ENCODE measurements at places on chromosomes 13 and 19. TPM values are rescaled to one million over a fixed set of nuclear protein-coding genes. Genes with fewer than 3 reads are reported as not detected.
A peak's percentile ranks its signal among the peaks of the same experiment; 100 is the strongest.

GRCh38 chr13:78620936-78621470, 17.7 kb upstream of the POU4F1 start:
- no peak for DNase-seq

DNA sequence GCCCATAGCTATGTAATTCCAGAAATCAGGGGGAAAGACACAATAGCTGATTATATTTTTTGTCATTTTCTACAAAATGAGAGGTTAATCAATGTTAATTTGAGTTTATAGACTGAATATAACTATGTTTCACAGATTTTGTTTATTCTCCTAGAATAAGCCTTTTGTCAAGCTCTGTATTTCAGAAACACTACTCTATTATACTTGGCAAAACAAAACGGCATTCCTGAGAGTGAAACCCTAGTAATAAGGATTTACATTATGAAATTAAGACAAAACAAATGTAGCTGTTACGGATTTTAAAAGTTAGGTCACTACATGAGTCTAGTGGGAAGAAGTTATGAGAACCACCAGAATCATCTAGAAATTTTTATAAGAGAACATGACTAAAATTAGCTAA, 334.2 kb downstream of the KLF12 start:
- no peak for DNase-seq

- DNase-seq = no peak
Observed at GRCh38 chr13:30159446-30159839, 147.9 kb downstream of the KATNAL1 start.

DNA sequence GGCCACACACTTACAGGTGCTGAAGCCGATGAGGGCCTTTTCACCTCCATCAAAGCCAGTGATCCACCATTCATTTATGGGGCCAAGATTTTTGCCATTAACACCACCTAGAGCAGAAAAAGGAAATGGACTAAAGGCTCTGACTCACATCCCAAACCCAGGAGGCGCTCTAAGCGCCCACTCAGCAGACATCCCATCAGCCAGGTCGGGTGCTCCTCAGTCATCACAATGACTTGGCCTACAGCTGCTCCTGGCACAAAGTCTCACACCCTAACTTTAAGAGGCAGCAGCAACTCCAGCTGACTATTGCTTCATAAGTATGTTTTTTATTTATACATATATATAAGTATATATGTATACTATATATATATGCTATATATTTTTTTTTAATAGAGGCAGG, 36.1 kb upstream of the EIF3G start:
- no peak for DNase-seq

- DNase-seq = no peak
Observed at GRCh38 chr19:14072535-14073260, at the start of gene MISP3. MISP3 (plus strand) TSS chr19:14072786; CDS start chr19:14073310, 524 bp downstream.

DNA sequence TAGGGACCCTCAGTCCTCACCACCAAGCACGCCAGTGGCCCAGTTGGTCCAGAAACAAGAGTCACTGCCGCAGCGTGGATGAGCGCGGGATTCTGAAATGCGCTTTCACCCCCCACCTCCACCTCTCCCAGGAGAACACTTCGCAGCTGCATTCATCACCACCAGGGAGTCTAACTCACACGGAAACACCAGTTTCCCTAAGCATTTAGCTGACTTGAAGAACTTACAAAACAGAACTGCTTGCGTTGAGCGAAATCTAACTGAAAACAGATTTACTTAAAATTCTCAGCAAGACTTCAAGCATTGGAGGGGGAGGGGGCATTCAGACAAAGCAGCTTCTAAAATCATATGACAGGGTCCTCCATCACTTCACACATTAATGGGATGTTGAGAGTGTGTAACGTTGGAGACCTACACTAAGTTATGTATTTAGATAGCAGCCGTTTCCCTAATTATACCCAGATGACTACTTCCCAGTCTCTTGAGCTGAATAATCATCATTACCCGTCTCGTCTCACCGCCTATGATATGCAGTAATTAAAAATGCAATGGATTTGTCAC, 258.2 kb upstream of the IRS2 start:
- peak; percentile 32 for DNase-seq

GRCh38 chr13:52012512-52012836, 276 bp downstream of the ALG11 start:
- DNase-seq = no peak

DNA sequence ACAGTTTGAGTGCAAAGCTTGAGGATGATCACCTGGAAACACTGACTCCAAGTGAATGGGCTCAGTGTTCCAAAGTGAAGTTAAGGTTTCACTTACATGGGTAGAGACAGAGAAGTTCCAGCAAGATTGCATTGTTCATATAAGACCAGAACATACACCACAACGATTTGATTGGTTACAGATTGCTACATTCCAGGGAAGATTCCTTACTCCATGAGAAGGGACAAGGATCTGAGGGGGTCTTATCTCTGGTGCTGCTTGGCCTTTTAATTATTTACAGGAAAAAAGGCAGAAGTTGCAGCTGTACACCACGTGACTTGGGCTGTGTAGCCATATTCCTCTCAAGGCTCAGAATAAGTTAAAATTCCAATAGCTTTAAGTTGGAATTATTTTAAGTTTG, 12.3 kb downstream of the WDFY2 start:
- DNase-seq = no peak

DNA sequence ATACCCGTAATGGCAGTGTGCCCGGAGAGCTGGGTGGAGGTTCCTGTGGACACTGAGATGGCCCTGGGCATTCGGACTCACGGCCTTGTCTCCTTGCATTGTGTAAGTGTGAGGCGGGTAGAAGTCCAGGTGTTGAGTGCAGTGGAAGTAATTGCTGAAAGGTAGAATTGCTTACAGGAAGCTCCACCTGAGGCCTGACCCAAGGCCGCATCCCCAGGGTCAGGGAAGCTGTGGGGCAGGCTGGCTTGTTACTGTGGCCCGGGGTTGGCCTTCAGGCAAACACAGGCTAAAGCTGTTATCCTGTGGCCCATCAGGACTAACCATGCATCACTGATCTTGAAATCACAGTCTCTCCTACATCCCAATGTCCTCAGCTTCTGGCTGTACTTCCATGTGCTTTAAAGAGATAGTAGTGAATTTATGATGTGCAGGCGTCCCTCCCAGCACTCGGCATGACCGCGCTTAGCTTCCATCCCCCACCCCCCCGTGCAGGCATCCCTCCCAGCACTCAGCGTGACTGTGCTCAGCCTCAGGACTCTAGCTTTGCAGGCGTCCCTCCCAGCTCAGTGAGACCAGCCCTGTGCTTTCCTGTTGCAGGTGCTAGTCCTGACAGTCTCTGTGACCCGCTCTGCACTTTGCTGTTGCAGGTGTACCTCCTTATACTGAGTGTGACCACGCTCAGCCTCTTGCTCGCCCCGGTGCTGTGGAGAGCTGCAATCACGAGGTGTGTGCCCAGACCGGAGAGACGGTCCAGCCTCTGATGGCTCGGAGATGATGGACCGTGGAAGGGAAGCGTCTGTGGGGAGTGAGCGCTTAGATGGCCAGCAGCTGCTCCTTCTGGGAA, 35.6 kb upstream of the TFDP1 start:
- DNase-seq = no peak

- no peak for DNase-seq
Observed at GRCh38 chr19:1084024-1084868, 10.9 kb downstream of the POLR2E start.

DNA sequence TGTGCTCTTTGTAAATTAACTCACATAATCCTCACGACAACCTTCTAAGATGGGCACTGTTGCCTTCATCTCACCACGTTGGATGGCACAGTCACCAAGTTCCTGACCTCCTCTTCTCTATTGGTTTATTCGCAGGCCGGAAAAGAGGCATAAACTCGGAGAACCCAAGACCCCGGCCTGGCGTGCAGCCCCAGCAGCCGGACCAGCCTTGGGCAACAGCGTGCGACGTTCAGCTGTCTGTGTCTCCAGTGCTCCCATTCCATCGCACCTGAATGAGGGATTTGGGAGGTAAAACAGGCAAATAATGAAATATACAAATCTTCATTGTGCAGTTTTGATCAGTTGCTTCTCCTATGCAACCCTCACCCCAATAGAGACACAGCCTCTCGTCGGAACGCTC, 34.5 kb upstream of the GAS6 start:
- DNase-seq = no peak

GRCh38 chr19:44026622-44027021, 1.4 kb downstream of the ZNF222 start:
- DNase-seq = no peak

DNA sequence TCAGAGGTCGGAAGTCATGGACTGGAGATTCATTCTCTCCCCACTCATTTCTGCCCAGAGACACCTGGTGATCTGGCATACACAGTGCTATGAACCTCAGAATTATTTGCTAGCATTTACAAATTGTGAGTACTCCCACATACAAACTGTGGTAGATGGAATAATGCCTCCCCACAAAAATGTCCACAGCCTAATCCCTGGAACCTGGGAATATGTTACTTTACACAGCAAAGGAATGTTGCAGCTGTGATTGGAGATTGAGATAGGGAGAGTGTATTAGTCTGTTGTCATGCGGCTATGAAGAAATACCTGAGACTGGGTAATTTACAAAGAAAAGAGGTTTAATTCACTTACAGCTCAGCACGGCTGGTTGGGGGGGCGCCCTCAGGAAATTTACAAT, 3.1 kb upstream of the UQCRFS1 start:
- no peak for DNase-seq

DNA sequence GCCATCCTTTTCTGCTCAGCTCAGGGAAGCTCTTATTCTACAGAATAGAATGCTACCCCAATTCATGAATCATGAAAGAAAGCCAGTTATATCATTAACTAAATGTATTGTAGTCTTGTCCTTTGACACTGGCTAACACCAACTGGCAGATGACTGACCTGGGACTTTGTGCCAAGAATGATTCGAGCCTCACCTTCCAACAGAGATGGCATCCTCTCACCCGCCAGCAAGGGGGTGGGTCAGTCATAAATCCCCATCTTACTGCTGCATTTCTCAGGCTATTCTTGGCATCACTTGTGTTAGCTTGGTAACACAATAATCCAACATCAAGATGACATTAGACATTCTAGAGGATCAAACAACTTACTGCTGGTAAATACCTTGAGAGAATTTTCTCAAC, 1239.8 kb upstream of the MIR17HG start:
- DNase-seq = no peak

DNA sequence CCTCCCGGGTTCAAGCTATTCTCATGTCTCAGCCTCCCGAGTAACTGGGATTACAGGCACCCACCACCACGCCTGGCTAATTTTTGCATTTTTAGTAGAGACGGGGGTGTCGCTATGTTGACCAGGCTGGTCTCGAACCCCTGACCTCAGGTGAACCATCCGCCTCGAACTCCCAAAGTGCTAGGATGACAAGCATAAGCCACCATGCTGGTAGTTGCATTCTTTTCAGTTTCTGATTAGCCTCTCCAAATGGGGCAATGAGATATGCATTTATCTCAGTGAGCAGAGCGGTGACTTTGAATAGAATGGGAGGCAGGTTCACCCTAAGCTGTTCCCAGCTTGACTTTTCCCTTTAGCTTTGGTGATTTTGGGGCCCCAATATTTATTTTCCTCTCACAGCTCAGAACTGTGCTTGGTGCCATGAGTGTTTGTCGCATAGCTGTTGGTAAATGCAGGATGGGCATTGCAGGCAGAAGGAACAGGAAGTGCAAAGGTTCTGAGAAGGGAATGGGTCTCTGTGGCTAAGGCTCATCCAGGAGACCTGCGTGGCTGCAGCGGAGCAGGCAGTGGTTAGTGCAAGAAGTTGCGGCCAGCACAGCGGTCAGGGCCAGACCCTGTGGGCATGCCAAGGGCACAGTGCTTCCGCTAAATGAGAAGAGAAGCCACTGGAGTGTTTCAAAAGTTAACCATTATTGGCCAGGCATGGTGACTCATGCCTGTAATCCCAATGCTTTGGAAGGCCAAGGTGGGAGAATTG, 20.7 kb downstream of the LYPD3 start:
- DNase-seq = no peak

- no peak for DNase-seq
Observed at GRCh38 chr19:30665449-30665848, 293.3 kb downstream of the ZNF536 start.

GRCh38 chr19:46206176-46206575, 23.4 kb upstream of the IGFL1 start:
- DNase-seq = no peak

GRCh38 chr19:43643326-43643725, 3.7 kb upstream of the CADM4 start:
- no peak for DNase-seq

DNA sequence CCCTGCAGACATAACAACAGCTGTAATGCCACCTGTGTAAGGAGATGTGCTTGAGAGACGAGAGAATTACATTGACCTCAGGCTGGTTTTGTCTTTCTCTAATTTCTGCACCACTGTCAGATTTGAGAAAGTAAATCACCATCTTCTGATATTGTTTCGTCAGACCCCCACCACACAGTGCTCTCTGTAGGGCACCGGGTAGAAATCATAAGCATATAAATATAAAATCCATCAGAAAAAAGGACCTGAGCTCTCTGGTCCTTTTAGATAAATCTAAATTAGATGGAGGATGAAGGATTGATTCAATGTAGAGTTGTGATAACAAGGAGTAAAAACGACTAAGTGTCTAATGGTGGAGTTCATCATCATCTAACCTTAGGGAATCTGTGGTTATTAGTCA, 1981.0 kb upstream of the PRR20A start:
- no peak for DNase-seq

DNA sequence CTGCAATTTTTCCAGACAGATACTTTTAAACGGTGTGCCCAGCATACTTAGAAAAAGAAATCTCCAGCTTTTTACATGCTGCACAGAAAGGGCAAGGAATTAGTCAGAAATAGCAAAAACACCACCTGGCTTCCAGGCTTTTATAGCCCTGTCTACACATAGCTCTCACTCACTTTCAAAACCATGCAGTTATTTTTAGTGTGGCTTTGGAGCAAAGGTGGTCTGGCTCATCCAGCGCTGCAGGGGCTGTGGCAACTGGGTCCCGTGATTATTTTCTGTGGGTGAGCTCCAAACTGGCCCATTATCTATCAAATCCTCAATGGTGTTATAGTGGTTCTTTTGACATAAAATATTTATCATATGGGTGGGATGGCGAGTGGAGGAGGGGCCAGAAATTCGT, 57.0 kb downstream of the COL4A2 start:
- DNase-seq = no peak

GRCh38 chr13:43316946-43317353, 293.6 kb downstream of the DNAJC15 start:
- DNase-seq = peak; percentile 64

GRCh38 chr13:46749951-46750350, 47.0 kb downstream of the ESD start:
- DNase-seq = no peak

DNA sequence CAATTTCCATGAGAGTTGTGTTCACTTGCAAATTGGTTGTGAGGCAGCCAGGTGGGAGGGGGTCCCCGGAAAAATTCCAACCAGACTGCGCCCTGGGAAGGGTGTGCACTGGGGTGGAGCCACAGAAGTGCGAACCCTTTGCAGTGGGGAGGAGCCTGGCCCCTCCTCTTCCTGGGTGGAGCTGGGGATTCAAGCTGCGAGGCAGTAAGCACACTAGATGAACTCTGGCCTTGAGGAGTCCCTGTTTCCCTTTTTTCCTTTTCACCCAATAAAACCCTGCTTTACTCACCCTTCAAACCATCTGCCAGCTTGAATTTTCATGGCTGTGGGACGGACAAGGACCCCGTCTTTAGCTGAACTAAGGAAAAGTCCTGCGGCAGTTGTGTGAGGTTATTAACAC, 31.0 kb upstream of the MBNL2 start:
- no peak for DNase-seq

SLC25A15 gene
- polyA plus RNA-seq = 12.6 TPM

C19orf38 gene
- polyA plus RNA-seq = 3.7 TPM

THSD8 gene
- polyA plus RNA-seq = 2.2 TPM

C2CD4C gene
- 1.3 TPM for polyA plus RNA-seq

ZNF534 gene
- 0.75 TPM for polyA plus RNA-seq

CGB8 gene
- not detected for polyA plus RNA-seq

ZNF540 gene
- polyA plus RNA-seq = 3.6 TPM

STXBP2 gene
- 6.7 TPM for polyA plus RNA-seq

ZNF667 gene
- 11.0 TPM for polyA plus RNA-seq

HCST gene
- 8.3 TPM for polyA plus RNA-seq
